ENCODE measurements at places on chromosomes 3 and 15.

DNA sequence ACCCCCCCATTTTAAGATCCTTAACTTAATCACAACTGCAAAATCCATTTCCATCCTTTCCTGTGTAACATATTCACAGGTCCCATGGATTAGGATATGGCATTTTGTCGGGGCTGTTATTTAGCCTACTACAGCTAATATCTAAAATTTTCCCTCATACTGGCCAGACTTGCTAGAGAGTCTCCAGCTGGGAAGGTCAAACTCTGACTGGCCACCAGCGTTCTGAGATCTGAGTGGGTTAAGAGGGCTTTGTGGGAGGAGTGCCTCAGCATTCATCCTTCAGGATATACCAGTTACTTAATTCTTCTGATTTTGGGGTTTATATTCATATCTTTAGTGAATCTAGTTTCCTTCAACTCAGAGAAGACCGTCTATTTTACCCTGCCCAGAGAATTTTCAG, 17.7 kb downstream of the TM4SF18 start:
- DNase-seq = no peak

DNA sequence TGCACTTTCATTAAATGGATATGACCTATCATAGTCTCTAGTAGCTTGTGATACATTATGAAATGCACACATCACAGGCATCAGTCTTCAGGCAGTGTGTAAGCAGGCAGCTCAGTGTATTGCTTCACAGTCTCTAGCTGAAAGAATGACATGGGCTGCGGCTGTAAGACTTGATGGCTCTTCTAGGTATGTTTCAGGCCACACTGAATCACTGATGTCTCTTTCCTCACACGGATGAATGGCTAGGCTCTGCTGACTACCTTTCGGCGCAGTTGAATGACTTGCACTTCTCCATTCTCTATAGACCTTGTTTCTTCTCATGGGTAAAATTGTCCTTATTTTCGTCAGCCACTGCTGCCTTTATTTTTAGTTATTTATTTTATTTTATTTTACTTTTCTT, 15.4 kb downstream of the APH1B start:
- no peak for DNase-seq

GRCh38 chr15:100672959-100673358, 70.6 kb downstream of the ASB7 start:
- no peak for DNase-seq

GRCh38 chr15:96264351-96264798, 66.1 kb upstream of the NR2F2 start:
- DNase-seq = no peak

GRCh38 chr15:67941648-67942310, 101.9 kb upstream of the RNU6-1 start:
- no peak for DNase-seq

- DNase-seq = no peak
Observed at GRCh38 chr15:73048624-73049295, 3.5 kb upstream of the NEO1 start.

DNA sequence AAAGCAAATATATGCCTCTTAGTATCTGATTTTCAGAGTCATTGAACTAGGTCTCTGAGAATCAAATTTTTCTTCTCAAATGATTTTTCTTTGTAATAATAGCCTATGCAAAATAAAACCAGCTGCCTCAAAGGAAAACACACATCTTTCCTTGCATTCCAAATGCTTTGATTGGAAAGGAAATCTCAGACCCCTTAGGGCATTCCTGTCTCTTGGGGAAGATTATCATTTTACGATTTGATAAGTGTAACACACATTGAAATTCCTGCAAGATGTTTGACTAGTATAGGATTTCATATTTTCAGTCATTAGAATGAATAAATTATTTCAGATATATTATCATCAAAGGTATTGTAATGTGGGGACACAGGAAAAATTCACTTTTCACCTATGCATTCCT, 244.8 kb downstream of the EPHA6 start:
- DNase-seq = no peak

- DNase-seq = no peak
Observed at GRCh38 chr3:13866041-13866965, 13.6 kb downstream of the WNT7A start.

DNA sequence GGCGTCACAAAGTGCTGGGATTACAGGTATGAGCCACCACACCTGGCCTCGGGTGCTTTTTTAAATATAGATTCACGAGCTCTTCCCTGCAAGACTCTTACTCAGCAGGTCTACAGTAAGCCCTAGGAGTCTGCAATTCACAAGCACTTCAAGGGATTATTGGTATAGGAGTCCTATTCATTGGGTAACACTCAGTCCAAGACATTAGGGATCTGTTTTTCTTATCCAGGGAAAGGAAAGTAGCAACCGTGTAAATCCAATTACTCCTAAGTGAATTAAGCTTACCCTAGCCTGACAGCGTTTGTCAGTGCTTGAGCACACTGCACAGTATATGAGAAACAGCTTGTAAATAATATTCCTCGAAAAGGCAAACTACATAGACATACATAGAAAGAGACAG, 109.9 kb downstream of the SENP2 start:
- DNase-seq = no peak

DNA sequence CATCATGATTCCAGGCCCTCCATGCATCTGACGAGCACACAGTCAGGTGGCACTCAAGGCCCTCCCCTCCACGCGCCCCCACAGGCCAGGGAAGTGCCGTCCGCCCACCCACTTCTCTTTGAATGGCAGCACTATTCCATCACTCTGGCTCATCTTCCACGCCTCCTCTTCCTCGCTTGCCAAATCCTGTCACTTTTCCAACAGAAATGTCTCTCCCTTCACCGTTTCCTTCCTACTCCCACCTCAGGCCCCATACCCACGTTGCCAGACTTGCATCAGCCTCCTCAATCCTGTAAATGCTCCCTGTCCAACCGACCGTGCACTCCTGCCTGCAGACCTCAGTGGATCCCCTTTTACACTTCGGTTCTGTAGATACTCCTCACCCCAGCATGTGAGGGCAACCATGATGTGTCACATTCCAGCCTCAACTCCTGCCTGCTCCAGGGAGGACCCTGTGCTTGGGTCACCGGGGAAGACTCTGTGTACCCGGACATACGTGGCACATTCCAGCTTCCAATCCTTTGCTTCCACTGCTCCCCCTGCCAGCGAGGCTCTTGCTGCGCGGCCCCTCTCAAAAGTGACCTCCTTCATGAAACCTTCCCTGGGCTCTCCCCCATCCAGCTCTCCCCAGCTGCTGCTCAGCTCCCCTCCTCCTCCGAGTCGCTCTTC, 29.6 kb downstream of the ADCY5 start:
- no peak for DNase-seq

Data from HFFc6 (cell line).